ENCODE measurements at places on chromosomes 4 and X.

- no peak for DNase-seq
Observed at GRCh38 chr4:54473077-54473545, 184.6 kb upstream of the KIT start.

- DNase-seq: no peak
Observed at GRCh38 chr4:188023682-188024081, 28.1 kb downstream of the ZFP42 start.

- DNase-seq: no peak
Observed at GRCh38 chrX:47247206-47247998, 14.6 kb downstream of the USP11 start.

DNA sequence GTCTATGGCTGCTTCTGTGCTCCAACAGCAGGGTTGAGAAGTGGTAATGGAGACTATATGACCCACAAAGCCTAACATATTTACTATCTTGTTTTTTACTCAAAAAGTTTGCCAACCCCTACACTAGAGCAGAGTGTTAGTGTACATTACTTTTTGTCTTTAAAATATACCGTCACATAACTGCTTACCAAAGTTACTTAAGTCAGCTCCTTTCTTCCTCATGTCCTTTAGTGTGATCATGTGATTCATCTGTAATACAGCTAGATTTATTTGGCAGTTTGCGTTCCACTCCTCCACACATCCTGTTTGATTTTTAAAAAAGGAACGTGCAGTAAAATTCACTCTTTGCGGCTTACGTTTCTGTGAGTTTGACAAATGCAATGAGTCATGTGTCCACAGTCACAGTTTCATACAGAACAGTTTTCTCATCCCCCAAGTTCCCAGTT is 162.4 kb upstream of the GPRIN3 start:
- no peak for DNase-seq

DNA sequence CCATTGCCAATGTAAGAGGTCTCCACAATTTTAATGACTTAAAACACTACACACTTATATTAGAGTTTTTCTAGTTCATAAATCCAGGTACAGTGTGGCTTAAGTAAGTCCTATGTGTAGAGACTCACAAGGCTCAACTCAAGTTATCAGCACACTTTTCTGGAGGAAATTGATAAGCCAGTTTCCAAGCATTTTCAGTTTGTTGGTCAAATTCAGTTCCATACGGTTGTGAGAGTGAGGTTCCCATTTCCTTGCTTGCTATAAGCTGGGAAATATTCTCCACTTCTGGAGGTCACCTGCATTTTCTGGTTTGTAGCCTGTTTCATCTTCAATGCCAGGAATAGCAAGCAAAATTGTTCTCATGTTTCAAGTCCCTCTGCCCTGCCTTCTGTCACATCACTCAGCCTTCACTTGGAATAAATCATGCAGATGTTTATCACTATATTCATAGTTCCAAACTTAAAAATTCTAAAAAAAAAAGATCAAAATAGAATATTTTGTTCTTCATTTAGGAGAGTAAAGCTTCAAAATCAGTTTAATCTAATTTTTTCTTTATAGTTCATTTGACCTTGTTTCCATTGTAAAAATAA is 1137.5 kb upstream of the INTU start:
- DNase-seq: no peak

GRCh38 chr4:172946503-172946902 is 222.1 kb upstream of the GALNT7 start:
- DNase-seq: no peak
